Stimulated activated naive B cell treated with anti-CD40 and anti-IgM and Interleukin-4, amounts not matched to agents 10 μg/mL and 1 μg/mL and 100 μg/mL, for 72 hours (primary cell): ENCODE measurements at places on chromosomes 5 and 9.

GRCh38 chr5:52805615-52806014 is 17.9 kb downstream of the ITGA1 start:
- H3K27ac ChIP-seq: no peak overlapping the region
- H3K36me3 ChIP-seq: peaks cover 26% of the 10 kb centered on the region
- no peaks in the 10 kb centered on the region for H3K27me3 ChIP-seq
- no peak for DNase-seq
- H3K4me3 ChIP-seq: no peak overlapping the region
- H3K4me1 ChIP-seq: peaks cover 32% of the 10 kb centered on the region

GRCh38 chr5:120382833-120383232 is 81.3 kb upstream of the PRR16 start:
- H3K4me1 ChIP-seq: peaks cover 7% of the 10 kb centered on the region
- no peak overlapping the region for H3K27ac ChIP-seq
- no peaks in the 10 kb centered on the region for H3K36me3 ChIP-seq
- no peak for DNase-seq
- no peak overlapping the region for H3K4me3 ChIP-seq
- H3K27me3 ChIP-seq: no peaks in the 10 kb centered on the region

GRCh38 chr5:148912714-148913398 is 86.4 kb downstream of the ADRB2 start:
- no peak overlapping the region for H3K4me3 ChIP-seq
- H3K27ac ChIP-seq: no peak overlapping the region
- no peaks in the 10 kb centered on the region for H3K27me3 ChIP-seq
- no peaks in the 10 kb centered on the region for H3K36me3 ChIP-seq
- DNase-seq: no peak
- no peaks in the 10 kb centered on the region for H3K4me1 ChIP-seq

DNA sequence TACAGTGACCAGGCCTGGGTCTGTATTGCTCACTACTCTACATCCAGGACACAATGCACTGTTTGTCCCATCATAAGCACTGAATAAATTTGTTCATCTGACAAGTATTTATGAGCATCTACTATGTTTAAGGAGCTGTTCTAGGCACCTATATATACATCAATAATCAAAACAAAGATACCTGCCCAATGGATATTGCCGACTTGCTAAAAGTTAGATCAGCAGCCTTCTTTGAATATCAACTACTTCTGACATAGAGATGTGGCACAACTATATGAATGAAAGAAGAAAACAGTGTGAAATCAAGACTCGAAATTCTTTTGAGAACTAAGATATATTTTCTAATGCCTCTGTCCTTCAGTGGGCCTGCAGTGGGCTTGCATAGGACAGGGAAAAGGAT is 215.7 kb downstream of the ARL15 start:
- no peak overlapping the region for H3K27ac ChIP-seq
- H3K27me3 ChIP-seq: no peaks in the 10 kb centered on the region
- no peak for DNase-seq
- peaks cover 34% of the 10 kb centered on the region for H3K4me1 ChIP-seq
- no peak overlapping the region for H3K4me3 ChIP-seq
